ENCODE measurements at places on chromosomes 4 and X.

DNA sequence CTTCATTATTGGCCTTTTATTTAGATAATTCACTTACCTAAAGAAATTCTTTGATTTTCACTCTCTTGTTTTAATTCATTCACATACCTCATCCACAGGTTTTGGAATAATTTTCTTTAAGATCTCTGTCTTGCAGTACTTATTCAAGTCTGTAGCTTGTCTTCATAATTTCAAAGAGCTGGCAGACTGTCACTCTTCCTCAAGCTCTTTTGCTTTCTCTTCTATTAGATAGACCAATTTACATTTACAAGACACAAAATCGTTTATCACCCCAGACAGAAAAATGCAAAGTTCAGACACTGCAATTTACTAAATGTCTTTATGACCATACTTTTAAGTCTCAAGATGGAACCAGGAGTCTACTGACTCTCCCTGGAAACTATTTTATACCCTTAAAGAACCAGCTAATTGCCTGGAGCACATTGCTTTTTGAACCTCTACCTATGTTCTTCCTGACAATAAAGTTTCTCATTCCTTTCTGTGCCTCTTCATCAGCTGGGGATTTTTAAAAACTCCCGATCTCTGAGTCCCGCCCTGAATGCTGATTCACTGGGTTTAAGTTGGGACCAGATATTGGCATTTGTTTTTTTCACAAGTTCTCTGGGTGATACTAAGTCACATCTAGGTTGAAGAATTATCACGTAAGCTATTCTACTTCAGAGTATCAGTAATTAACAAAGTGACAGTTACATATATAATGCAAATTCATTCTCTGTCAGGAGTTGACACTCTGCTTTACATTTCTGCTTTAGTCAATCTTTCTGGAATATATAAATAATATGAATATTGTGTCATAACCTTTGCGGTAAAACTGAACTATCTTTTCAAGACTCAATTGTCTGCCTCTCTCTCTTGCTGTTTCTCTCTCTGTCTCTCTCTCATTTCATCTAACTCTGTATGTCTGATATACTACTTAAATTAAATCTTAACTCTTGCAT lies 196.4 kb downstream of the PCDH7 start:
- DNase-seq, result no peak

- no peak for DNase-seq
Observed at GRCh38 chr4:149910604-149911350, 95.1 kb upstream of the IQCM start.

GRCh38 chr4:74161666-74162450 lies 3.9 kb downstream of the MTHFD2L start:
- DNase-seq, result no peak

DNA sequence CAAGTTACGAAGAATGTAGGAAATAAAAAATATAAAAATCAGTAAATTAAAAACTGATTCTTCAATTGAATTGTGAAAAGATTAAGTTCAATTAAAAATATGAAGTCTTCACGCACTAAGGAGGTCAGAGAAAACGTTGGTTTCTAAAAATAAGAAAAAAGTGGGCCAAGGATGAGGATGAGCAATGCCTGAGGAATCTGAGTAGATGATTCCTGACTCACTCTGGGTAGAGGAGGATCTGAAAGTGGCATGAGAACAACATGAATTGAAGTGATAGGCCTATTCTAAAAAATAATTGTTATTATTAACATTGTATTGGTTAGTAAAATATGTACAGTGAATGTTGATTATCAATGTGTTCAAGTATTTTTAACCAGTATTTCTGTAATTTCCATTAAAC lies 444.2 kb downstream of the GRIA2 start:
- no peak for DNase-seq

- DNase-seq, result no peak
Observed at GRCh38 chr4:111649308-111649707, 495.9 kb upstream of the FAM241A start.

GRCh38 chrX:10064736-10065135 lies 92.0 kb upstream of the CLCN4 start:
- DNase-seq, result no peak

DNA sequence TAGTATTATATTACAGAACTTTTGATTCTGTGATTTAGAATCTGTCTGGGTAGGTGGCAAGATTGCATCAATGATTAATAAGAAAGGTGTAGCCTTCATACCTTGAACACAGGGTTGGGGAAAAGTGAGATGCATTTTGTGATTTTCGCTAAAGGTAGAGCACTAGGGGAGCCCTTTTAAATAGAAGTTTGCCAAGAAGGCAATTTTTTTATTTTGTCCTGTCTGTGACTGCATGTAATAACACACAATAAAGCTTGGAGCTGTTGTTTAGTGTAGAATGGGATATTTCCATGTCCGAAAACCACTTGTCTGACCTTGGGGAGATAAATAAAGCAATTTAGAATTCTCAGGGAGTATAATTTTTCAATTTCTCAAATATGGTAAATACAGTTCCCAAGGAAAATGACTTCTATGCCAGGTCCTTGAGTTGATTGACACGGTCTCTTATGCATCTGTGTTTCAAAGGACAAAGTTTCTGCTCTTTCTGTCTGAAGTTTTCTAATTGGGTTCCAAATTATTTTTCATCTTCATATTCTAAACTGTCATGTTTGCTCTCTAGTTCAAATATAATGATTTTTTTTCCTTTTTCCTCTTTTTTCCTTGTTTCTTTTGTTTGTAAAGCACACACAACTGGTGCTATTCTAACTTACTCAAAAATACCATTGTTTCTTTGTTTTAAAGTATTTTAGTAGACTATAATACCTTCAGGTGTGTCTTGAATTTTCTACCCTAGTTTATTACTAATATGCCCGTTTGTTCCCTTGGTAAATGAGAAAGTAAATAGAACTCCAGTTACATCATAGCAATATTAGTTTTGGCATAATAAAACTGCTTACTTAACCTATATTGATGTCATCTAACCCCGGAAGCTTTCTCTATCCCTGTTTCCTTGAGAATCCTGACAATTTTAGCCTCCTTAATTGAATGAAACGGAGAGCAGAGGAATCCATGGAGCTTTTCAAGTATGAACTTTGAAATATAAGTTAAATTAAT lies 87.8 kb upstream of the BMPR1B start:
- DNase-seq, result no peak

GRCh38 chrX:144334577-144334976 lies 450.7 kb downstream of the UBE2NL start:
- no peak for DNase-seq

DNA sequence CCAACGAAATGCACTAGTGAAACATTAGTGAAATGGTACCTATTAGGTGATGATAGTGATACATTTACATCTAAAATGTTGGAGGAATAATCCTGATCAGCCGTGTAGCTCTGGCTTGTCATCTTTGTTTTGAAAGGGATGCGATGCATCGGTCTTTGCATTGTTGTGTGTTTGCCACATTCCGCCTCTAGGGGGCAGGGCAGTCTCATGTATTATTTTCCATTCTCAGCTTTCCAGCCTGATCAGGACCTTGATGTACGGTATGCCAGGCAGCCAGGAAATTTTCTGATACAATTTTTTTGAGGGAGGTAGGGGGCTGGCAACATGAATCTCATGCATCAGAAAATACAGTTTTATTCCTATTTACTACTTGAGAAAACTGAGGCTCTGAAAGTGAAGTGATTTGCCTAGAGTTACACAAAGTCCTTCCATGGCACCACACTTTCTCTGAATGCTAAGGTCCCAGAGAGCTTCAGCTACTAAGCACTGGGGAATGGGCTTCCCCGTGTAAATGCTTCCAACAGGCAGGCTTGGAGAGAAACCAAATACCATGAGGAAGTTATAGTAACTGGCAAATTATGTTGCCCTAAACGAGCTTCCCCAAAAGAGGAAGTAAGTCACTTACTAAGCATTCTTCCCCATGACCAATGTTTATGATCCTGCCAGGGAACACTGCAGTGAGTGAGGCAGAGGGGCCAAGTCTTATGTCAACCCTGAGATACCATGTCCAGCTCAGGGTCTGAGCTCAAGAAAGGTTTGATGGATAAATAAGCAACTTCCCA lies 31.8 kb upstream of the IQSEC2 start:
- peak; percentile 1 for DNase-seq

GRCh38 chrX:121455890-121456289 lies 408.5 kb downstream of the GLUD2 start:
- no peak for DNase-seq

Measured in SW 1271 (cell line).